ENCODE measurements at places on chromosomes 3 and 15.

GRCh38 chr15:29454506-29454905, 184.9 kb upstream of the NSMCE3 start:
- no peak for DNase-seq

DNA sequence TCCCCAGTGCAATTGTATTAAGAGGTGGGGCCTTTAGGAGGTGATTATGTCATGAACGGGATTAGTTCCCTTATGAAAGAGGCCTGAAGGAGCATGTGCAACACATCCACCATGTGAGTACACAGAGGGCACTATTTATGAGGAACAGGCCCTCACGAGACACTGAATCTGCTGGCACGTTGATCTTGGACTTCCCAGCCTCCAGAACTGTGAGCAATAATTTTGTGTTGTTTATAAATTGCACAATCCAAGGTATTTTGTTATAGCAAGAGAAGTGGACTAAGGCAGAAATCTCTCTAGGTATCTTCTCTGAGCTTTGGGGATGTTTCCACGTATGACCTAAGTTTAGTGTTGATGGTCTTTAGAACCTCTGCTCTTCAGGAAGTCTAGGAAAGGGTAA, 149.3 kb upstream of the CBLB start:
- DNase-seq: no peak

DNA sequence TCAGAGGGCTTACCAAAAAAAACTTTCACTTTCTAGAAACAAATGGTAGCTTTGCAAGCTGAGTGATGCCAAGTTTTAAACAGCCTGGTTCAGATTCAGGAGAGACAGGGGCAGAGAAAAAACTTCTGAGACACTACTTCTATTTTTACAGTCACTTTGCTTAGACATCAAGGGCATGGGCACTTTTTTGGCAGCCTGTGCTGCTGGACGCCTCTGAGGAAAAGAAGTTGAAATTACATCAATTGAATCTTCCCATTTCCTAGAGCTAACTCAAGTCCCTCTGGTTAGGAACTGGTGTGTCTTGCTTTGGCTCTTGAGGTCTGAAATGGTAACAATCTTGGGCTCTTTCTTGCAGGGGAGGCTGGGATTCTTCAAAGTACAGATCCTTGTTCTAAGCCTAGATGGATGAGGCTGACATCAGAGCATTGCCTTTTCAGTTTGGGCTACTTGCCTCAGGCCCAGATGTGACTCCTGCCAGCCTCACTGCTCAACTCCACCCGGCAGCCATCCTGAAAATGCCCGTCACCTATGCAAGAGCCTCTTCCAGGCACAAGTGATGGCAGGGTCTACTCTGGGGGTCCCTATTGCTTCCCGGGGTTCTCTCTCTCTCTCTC, 357.5 kb downstream of the FOXP1 start:
- no peak for DNase-seq

DNA sequence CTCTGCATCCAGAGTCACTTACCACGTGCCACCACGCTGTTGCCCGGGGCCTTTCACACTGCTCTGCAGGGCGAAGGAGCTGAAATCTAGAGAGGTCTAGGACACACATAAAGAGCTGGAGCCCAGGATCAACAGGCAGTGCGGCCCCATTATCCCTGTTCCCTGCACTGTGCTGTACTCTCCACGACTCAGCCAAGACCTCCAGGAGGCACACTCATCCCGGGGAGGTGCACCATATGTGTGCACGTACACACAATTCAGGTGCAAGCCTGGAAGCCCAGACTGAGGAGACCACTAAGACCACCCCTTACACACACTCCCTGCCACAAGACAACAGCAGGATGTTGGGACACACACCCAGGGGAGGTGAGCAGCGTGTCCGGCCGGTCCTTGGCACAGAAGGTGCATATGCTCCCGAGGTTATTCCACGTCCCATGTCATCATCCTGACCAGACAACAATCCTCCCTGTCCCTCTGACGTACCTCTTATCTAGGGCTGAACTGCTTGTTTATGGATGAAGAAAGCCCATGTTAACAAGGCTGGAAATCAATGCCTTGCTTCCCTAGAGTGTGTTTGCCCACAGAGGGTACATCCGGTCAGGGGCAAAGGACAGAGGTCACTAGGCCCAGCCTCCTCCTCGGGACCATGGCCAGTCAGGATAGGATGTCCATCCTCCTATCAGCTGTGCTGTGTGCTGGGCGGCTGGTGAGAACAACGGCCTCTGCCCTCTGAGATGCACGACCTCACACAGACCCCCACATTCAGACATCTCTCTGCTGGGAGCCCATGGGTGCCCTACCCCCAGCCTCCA, 16.1 kb downstream of the KLF15 start:
- no peak for DNase-seq

- DNase-seq: no peak
Measured at GRCh38 chr3:25587094-25587493, 77.6 kb downstream of the TOP2B start.

GRCh38 chr15:92907229-92907628, 7.1 kb downstream of the CHD2 start:
- no peak for DNase-seq

DNA sequence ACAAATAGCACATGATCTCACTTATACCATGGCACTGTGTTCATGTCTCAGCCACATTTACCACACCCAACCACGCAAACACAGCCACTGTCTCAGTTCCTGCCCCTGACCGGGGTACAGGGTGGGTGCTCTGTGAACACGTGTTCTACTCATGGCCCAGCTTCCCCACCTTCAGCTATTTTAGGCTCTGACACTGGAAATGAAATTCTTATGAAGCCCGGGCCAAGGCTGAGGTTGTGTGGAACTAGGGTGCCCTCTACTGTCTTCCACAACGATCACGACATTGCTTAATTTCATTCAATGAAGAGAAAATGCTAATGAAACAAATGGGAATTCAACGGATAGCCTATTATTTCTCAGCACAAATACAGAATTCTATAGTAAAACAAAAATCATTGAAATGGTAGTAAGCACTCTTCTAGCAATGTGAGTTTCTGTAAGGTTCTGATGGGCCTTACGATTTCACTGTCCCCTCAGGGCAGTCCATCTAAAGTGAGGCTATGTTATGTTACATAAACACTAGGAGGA, 2.1 kb upstream of the GABRA5 start:
- peak; percentile 45 for DNase-seq

GRCh38 chr3:44513513-44513912, 36.0 kb upstream of the ZNF445 start:
- DNase-seq: no peak

DNA sequence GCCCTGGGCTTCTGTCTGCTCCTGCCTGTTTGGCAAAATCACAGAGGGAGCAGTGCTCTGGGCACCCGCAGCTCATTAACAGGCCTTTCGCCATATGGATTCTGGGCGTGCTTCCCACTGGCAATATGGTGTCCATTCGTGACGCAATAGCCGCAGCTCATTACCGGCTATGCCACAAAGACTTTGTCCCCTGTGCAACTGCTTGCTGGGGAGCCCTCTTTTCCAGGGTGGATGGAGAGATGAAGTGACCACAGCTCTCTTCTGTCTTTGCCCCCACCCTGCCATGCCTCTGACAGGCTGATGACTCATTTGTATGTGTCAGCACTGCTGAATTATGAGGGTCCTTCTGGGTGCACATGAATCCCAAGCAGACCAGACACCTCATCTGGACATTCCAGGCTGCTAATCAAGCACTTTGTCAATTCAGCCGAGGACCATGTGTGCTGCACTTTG, 214.3 kb upstream of the FEZF2 start:
- DNase-seq: no peak

DNA sequence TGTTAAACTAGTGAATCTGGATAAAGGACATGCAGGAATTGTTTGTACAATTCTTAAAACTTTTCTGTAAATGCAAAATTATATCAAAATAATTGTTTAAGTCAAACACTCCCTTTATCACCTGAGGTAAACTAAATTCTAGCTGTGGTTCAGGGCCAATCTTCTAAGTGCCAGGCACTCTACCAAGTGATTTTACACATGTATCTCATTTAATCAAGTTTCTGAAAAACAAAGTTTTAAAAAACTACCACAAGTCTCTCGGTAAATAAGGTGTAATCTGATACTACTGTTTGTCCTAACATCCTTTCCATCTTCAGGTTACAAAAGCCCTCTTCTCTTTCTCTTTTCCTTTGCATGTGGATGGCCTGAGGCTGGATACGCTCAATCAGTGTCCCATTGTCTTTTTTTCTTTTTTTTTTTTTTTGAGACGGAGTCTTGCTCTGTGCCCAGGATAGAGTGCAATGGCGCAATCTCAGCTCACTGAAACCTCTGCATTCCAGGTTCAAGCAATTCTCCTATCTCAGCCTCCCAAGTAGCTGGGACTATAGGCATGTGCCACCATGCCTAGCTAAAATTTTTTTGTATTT, 19.3 kb downstream of the IFT80 start:
- DNase-seq: no peak

DNA sequence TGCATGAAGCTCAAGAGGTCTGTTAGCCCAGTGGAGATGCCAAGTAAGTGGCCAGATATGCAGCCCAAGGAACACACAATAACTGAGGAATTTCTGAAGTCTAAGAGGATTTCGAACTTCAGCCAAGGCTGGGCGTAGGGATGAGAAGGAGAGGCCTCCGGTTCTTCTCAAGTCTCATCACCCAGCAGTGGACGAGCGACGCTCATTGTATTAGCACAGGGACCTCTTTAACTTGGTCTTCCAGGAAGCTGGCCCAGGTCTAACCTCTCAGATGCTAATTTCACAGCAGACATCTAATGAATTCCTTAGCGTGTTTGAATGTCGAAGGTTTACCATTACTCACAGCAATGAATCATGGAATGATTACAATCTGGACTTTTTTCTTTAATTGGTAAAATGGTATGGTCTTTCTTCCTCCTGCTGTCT, 85.0 kb downstream of the HES1 start:
- no peak for DNase-seq

DNA sequence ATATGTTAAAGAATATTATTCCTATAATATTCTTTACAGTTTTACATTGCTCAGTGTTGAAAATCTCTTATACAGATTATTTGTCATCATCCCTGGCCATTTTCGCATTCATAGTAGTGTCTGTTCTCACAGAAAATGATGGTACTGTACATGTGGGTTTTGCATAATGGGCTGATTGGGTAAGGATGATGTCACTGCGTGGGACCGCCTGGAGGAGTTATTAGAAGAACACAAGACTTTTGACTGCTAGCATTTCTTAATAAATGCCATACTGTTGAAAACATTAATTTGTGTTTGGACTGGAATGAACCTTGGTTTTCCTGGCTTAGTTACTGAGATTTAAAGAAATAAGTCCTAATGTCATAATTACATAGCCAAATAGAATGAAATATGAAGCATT, 20.3 kb downstream of the LRCH3 start:
- DNase-seq: no peak

- DNase-seq: no peak
Measured at GRCh38 chr3:20182206-20182605, 3.8 kb downstream of the SGO1 start.

- DNase-seq: peak; percentile 24
Measured at GRCh38 chr3:197428117-197428801, 127.5 kb downstream of the BDH1 start.

- no peak for DNase-seq
Measured at GRCh38 chr3:7927015-7927414, 574.6 kb upstream of the LMCD1 start.

DNA sequence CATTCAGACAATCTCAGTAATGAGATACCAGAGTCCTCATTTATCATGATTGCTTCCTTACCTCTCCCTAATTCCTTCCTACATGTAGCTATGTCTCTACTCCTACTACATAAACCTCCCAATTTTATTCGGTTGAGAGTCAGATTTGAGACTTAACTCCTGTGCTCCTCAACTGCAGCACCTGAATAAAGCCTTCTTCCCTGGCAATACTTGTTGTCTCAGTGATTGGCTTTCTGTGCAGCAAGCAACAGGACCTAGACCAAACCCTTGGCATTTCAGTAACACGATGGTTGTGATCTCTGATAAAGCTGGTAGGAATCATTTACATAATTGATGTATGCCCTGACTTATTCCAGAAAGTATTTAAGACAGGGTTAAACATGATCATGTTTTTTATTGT, 106.7 kb upstream of the NANOGP8 start:
- no peak for DNase-seq

GRCh38 chr3:37695138-37695537, 166.5 kb upstream of the CTDSPL start:
- DNase-seq: no peak

DNA sequence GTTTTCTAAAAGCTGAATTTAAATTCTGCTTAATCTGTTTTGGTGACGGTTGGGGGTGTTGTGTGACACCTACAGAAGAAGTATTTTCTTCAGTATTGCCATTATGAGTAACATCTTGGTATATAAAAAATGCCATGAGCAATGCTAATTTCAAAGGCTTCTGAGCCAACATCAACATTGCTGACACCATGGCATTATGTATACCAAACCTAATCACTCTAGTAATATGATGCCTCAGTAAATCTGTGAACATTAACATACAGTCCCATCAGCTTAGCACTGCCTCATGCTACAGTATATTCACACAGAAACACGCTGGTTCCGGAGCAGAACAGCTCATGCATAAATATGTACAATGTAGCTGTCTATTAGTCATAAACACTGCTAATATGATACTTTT, 75.8 kb downstream of the ZPLD1 start:
- DNase-seq: no peak

DNA sequence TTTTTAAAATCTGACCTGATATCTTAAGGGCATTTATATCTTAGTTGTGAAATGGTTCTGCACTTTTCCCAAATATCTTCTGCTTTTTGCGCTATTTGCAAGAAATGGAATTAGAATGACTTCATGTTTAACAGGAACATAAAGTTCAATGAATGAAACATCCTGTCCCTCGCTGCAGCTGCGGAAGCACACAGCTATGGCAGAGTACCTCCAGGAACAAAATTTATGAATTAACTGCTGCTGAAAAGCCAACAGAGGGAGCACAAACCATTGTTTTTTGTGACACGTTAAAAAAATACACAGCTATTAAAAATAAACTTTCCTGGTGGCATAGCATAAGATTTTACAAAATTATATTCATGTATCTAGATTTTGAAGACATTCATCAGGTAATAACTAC, 404.4 kb upstream of the MDFIC2 start:
- peak; percentile 10 for DNase-seq

GRCh38 chr15:58185439-58185838, 47.3 kb downstream of the AQP9 start:
- DNase-seq: no peak

- no peak for DNase-seq
Measured at GRCh38 chr15:89848970-89849292, 34.3 kb upstream of the ANPEP start.

DNA sequence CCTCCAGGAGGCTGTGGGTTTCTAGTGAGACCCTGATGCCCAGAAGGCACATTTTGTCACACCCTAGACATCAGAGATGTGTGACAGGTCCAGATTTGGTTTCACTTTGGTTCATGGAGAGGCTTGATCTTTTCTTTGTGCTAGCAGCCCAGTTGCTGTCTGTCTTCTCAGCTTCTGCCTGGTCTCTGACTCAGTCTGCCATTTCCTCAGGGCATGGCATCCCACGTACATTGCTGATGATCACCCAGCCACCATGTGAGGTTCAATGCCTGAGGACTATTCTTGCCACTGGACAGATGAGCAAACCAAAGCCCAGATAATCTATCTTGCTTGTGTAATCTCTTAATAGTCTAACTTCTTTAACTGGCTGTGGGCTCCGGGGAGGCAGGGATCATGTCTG, 144.9 kb upstream of the MRPS22 start:
- no peak for DNase-seq

GRCh38 chr3:114206342-114206741, 27.5 kb upstream of the DRD3 start:
- no peak for DNase-seq

- DNase-seq: no peak
Measured at GRCh38 chr15:58467121-58467721, 35.4 kb downstream of the LIPC start.
